ENCODE measurements at places on chromosomes 6 and 20. TPM values are rescaled to one million over a fixed set of nuclear protein-coding genes. Genes with fewer than 3 reads are reported as not detected.
A peak's percentile ranks its signal among the peaks of the same experiment; 100 is the strongest.

GRCh38 chr6:41704656-41705310 is 30.6 kb downstream of the TFEB start:
- peaks cover 83% of the 10 kb centered on the region for H3K4me1 ChIP-seq
- no peaks in the 10 kb centered on the region for H3K36me3 ChIP-seq
- no peaks in the 10 kb centered on the region for H3K27me3 ChIP-seq
- peak overlapping the region; percentile 37 for H3K4me3 ChIP-seq
- no peak for DNase-seq

Gene MROH8
- polyA plus RNA-seq = 3.4 TPM

DNA sequence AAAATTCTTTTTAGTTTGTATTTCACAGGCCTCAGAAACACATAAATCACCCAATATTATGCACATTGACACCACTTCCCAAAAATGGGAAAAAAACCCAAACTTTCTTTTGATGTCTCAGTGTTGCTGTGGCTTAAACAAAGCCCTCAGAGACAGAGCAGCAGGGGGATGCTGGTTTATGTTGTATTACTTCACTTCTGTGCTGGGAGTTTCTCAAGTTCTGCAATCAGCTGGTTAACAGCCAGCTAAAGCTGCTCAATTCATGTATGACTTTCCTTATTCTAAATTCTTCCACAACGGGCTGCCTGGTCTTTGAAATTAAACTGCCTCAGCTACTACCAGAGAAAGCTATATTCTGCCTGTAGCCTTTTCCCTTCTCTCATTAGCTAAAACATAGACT is 5.6 kb downstream of the FILIP1 start:
- no peaks in the 10 kb centered on the region for H3K36me3 ChIP-seq
- H3K27me3 ChIP-seq = no peaks in the 10 kb centered on the region
- H3K4me1 ChIP-seq = peaks cover 69% of the 10 kb centered on the region
- DNase-seq = no peak
- peak overlapping the region; percentile 97 for H3K27ac ChIP-seq

DNA sequence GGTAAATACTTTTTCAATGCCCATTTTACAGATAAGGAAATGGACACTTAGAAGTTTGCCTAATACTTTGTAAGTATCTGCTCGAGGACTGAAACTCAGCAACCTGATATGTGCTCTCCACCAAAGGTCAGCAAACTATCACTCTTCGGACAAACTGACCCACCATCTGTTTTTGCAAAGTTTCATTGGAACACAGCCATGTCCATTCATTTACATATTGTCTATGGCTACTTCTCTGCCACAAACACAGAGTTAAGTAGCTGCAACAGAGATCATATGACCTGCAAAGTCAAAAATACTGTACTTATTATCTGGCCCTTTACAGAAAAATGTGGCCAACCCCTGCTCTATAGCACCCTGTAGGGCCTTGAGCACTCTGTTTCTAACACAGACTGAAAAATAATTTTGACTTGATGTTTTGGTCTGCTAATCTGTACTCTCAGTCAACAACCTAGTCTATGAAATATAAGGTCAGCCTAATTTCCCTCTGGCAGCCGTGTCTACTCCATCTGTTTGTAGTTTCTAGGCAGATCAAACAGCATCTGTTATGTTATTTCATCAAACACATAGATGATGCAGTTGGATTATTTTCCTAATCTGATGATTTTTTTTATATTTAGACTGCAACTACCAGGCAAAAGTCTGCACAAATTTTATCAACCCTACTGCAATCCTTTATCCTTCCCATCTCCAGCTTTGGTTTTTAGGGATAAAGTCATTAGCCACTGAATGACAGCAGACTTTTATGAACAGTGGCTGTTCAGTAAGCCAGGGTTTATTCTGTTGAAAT is 41.4 kb upstream of the BEND6 start:
- peaks cover 6% of the 10 kb centered on the region for H3K4me1 ChIP-seq
- no peak overlapping the region for H3K4me3 ChIP-seq
- no peak for DNase-seq
- H3K36me3 ChIP-seq = no peaks in the 10 kb centered on the region

- H3K27me3 ChIP-seq = no peaks in the 10 kb centered on the region
- no peak for DNase-seq
- H3K36me3 ChIP-seq = no peaks in the 10 kb centered on the region
- H3K27ac ChIP-seq = no peak overlapping the region
- no peaks in the 10 kb centered on the region for H3K4me1 ChIP-seq
- no peak overlapping the region for H3K4me3 ChIP-seq
Measured at GRCh38 chr6:68087399-68088133, 547.5 kb upstream of the ADGRB3 start.

Gene GJA10
- polyA plus RNA-seq = not detected

Gene GPX5
- not detected for polyA plus RNA-seq

Gene CD24
- polyA plus RNA-seq = 0.26 TPM

- H3K4me3 ChIP-seq = no peak overlapping the region
- no peak for DNase-seq
- H3K36me3 ChIP-seq = no peaks in the 10 kb centered on the region
- no peaks in the 10 kb centered on the region for H3K4me1 ChIP-seq
- H3K27ac ChIP-seq = no peak overlapping the region
- H3K27me3 ChIP-seq = no peaks in the 10 kb centered on the region
Measured at GRCh38 chr6:135261872-135262725, 81.0 kb downstream of the MYB start.

DNA sequence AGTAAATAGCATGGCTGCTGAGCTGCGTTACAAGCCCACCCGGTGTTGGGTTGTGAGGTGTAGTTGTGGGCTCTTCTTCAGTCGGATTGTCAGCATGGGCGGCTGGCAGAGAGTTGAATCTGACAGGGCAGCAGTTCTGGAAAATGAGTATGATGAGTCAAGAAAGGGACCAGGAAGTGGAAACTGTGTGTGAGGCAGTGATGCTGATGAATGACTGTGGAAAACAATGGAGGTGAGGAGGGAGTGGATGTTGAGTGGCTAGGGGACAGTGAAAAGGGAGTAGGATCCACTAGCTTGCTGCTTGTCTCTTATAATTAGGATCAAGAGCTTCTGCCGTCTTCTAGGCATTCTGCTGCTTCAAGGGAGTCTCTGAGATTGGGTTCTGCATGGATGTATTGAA is 154.3 kb downstream of the ESR1 start:
- no peak for DNase-seq
- H3K36me3 ChIP-seq = no peaks in the 10 kb centered on the region
- H3K27ac ChIP-seq = no peak overlapping the region

DNA sequence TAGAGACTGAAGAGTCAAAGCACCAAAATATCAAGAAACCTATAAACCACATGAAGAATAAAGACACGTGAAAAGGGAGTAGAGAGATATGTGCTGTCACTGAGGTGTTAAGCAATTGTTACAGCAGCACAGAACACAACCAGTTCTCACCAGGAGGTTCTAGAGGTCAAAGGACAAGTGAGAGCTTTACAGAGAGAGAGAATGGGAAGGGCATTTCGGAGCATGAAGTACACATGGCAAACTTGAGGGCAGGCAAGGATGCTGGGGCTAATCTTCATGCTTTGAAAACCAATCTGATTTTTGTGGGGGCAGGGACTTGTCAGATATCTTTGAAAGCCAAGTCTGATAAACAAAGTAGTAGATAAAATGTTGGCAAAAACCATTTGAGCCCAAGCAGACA is 142.3 kb upstream of the NRSN1 start:
- no peaks in the 10 kb centered on the region for H3K27me3 ChIP-seq
- H3K4me1 ChIP-seq = no peaks in the 10 kb centered on the region
- no peak for DNase-seq
- no peak overlapping the region for H3K4me3 ChIP-seq
- H3K27ac ChIP-seq = no peak overlapping the region
- no peaks in the 10 kb centered on the region for H3K36me3 ChIP-seq

GRCh38 chr20:16415071-16416053 is 157.9 kb downstream of the KIF16B start:
- H3K27ac ChIP-seq = no peak overlapping the region
- no peak for DNase-seq

Gene BYSL
- 55.5 TPM for polyA plus RNA-seq

- H3K27ac ChIP-seq = no peak overlapping the region
- H3K4me3 ChIP-seq = no peak overlapping the region
- no peak for DNase-seq
- no peaks in the 10 kb centered on the region for H3K27me3 ChIP-seq
Measured at GRCh38 chr6:92473056-92473455, 946.3 kb downstream of the EPHA7 start.

Gene BHLHE23
- polyA plus RNA-seq = not detected

DNA sequence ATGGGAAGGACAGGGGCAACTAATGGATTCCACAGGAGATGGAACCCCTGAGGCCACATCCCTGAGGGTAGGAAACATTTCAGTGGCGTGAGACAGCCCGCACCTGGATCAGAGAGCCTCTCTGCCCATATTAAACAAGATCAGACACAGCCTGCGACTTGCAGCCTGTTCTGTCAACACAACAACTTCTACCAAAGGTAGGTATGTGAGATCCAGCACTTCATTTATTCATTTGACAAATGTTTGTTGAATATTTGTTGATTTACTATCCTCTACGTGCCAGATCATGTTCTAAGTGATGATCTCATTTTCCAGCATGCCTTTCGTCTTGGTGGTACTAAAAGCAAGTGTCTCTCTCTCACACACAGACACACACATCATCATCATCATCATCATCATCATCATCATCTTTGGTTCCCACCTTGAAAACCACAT is 43.2 kb upstream of the NT5E start:
- no peak overlapping the region for H3K4me3 ChIP-seq
- H3K36me3 ChIP-seq = no peaks in the 10 kb centered on the region
- DNase-seq = no peak
- no peaks in the 10 kb centered on the region for H3K27me3 ChIP-seq
- no peak overlapping the region for H3K27ac ChIP-seq
- no peaks in the 10 kb centered on the region for H3K4me1 ChIP-seq

Gene FLRT3
- 1.0 TPM for polyA plus RNA-seq

Data from psoas muscle (tissue), 8 donors.